Non-pigmented ciliary epithelial cell (primary cell): ENCODE measurements at places on chromosomes 16 and 17.

- DNase-seq = no peak
These were observed 5.5 kb upstream of the SLC25A35 start for GRCh38 chr17:8300627-8301242.

DNA sequence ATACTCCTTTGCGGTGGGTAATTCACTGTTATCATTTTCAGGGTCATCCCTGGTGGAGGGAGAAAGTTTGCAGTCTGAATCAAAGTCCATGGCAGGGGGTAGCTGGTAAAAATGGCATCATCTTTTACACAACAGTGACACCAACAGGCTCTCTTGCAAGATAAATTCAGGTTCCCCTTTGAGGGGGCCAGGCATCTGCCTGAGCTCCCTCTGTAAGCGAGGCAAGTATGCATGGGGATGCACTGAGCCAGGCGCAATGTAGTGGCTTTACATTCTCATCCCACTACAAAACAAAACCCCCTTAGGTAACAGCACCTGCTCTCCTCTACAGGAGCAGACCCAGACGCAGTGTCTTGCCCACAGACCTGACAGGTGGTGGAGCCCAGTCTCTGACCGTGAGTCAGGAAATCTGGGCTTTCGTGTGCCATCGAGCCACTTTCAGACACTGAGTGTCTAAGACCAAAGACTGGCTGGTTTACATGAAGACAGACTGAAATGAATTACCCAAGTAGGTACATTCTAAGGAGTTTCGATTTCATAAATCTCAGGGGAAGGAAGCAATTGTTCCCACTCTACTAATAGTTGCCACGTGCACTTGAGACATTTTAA is 17.7 kb downstream of the LITAFD start:
- DNase-seq = no peak

- no peak for DNase-seq
These were observed 55.0 kb downstream of the STH start for GRCh38 chr17:46053911-46054534.

- DNase-seq = no peak
These were observed 68.2 kb upstream of the XYLT1 start for GRCh38 chr16:17538927-17539326.

GRCh38 chr17:41758601-41759000 is 24.2 kb upstream of the HAP1 start:
- DNase-seq = no peak

- DNase-seq = no peak
These were observed 4.0 kb downstream of the TNP2 start for GRCh38 chr16:11265124-11265523.

- no peak for DNase-seq
These were observed 121.6 kb downstream of the SMG6 start for GRCh38 chr17:2181897-2182448.

DNA sequence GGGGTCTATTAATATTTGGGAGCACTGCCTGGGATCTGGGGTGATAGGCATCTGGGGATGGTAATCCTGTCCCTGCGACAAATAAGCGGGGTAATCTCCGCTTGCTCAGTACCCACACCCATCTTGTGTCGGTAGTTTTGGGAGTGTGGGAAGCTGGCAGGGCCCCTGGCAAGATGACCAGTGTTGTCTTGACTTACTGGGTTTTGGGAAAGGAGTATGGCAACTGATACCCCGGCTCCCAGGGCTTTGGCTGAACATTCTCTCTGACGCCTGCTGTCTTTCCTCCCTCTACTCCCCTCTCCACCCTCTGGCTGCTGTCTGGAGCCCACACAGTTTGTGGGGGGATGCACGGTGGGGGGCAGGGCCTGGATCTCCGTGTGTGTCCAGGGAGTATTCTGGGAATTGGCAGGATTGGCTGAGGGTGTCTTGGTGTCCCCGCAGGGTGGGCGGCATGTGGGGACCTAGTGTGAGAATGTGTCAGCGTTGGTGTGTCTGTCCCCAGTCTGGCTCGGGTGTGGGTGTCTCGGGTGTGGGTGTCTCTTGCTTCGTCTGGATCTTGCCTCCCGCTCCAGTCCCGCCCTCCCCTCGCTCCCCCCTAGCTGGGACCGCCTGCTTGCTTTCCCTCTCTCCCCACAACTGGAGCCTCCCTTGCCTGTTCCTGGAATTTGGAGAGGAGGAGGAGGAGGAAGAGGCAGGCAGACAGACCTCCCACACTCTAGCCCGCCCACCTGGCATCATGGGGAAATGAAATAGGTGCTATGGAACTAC is 12.0 kb downstream of the RARA start:
- no peak for DNase-seq

GRCh38 chr17:32104158-32104557 is 38.1 kb upstream of the RHOT1 start:
- no peak for DNase-seq

- no peak for DNase-seq
These were observed 23.3 kb downstream of the PHF12 start for GRCh38 chr17:28928061-28928460.

DNA sequence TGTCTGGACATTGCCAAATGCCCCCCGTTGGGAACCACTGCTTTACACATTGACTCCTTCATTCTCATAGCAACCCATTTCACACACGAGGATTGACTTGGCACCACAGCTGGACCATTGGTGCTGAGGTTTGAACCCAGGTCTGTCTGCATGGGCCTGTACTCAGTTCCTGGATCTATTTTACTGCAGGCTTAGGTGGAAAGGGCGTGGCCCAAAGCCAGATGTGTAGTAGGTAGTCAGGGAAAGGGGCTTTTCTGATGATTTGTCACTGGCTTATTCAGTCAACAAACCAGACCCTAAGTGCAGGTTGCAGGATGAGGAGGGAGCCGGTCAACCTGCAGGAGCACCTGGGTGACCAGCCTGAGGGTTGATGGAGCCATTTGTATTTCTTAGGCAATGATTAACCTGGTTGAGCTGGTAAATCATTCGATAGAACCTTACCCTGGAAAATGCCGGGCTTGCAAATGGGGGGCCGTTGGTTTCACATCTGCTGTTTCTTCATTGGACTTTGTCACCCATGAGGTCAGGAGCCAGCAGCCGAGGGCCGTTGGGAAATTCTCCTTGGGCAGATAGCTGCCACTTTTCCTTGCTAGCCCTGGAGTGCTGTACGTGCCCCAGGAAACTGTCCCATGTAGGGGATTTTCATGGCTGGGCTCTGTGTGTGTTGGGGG is 104.4 kb downstream of the CMIP start:
- DNase-seq = no peak

- DNase-seq = no peak
These were observed 73.0 kb downstream of the ERCC4 start for GRCh38 chr16:13992976-13993375.

- no peak for DNase-seq
These were observed 2047.4 kb downstream of the TP53TG3F start for GRCh38 chr16:35506898-35507194.

DNA sequence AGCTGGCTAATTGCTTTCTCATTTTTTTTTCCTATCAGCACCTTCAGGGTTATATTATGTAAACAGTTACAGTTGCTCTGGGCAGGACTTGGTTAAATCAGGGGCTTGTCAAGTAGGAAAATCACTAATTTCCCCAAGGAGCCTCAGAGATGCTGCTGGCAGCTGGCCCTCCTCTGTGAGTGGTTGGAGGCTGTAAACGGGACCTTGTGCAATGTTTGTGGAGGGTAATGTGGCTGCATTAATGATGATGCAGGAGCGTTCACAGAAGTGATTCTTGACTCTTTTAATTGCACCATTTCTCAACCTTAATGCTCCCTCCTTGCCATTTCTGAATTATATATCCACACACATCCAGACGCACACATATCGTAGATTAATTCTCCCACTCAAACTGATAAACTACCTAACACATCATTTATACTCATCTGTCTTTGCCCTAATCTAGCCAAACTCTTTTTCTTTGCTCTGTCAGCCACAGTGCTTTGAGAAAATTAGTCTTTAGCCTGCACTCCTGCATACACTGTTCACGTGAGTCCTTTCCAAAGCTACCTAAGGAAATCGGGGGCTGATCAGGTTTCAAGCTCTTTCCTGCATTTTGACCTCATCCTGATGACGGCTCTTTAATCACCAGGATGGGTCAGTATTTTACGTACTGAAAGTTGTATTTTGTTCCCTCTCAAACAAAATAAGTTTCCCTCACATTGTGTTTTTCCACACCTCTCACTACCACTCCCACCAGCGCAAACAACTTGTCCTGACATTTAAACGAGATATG is 154.4 kb upstream of the PIRT start:
- DNase-seq = no peak

DNA sequence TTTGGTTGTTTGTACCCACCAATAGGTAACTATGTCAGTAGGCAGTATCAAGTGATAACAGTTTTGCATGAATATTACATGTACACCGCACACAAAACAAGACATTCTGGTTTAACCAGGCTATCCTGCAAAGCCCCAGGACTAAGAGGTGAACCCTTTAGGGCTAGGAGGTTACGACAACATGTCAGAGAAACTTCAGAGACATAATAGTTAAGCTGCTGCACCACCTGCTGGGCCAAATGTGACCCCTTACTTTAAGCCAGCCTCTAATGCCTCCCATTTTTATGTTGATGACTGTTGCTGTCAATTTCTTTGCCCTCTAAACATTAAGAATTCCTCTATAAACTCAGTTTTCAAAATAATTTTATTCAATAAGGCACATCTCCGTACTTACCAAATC is 15.4 kb downstream of the SRP68 start:
- no peak for DNase-seq

- DNase-seq = no peak
These were observed 567 bp downstream of the ENO3 start for GRCh38 chr17:4951486-4951885.

DNA sequence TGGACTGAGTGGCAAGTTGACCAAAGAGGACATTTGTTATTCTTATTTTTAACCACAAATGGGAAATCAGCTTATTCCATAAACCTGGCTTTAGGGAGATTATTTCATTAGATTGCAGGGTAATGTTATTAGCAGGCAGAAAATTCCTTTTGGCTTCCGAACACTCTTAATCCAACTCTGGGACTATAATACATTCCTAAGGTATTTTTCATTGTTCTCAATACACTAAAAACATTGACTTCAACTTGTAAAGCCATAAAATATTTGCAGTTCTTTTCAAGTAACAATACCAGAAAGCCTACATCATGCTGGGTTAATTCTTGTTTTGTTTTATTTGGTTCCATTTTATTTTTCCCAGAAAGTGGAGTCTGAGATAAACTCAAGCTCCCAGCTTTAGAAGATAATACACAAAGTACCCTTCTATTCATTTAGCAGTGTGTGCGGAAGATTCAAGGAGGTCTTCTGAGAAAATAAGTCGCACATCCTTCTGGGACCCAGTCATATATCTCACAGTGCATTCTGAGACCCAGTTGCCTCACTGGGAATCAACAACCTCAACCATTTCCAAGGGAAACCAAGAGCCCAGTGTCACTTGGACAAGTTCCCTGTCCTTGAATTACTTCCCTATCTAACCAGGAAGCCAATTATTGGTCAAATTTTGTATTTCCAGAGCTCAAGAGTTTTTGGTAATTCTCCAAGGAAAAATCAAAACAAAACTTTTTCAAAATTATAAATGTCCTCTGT is 389.6 kb upstream of the DYNLRB2 start:
- no peak for DNase-seq

GRCh38 chr16:69133373-69133954 is 1.0 kb downstream of the UTP4 start:
- no peak for DNase-seq

DNA sequence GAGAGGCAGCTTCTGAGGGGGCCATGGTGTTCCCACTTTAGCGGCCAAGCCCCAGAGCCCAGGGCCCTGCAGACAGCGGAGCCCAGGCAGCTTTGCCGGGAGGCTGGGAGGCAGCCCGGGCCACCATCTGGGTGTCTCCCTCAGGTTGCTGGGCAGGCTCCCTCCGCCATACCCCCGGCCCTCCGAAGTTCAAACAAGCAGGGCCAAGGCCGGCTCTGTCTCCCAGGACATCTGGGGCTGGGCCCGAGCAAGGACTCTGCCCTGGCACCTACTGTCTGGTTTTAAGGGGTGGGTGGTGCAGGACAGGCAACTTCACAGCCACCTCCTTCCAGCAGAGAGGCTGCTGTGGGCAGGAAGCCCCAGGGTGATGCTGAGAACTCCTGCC is 2.6 kb downstream of the DUS1L start:
- DNase-seq = no peak

DNA sequence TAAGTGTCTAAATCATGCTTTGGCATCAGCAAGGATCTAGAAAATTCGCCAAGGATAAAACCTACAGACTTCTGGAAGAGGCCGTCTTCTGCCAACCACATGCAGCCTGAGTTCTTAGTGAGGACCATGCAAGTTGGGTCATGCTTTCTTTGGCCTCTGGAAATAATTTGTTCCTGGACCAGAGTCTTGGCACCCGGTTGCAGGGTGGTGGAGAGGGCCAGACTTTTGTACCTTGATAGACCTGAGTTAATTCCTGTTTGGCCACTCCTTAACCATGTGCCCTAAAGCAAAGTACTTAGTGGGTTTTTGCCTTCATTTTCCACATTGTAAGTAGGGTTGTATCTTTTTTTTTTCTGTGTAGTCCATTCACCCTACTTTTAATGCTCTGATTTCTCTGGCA is 283.4 kb upstream of the IRX5 start:
- DNase-seq = no peak

GRCh38 chr17:77392376-77393273 is 251.9 kb downstream of the SEC14L1 start:
- no peak for DNase-seq

GRCh38 chr17:73227379-73227778 is 34.3 kb downstream of the CPSF4L start:
- no peak for DNase-seq

- DNase-seq = no peak
These were observed 14.1 kb upstream of the LCMT1 start for GRCh38 chr16:25097276-25097975.

DNA sequence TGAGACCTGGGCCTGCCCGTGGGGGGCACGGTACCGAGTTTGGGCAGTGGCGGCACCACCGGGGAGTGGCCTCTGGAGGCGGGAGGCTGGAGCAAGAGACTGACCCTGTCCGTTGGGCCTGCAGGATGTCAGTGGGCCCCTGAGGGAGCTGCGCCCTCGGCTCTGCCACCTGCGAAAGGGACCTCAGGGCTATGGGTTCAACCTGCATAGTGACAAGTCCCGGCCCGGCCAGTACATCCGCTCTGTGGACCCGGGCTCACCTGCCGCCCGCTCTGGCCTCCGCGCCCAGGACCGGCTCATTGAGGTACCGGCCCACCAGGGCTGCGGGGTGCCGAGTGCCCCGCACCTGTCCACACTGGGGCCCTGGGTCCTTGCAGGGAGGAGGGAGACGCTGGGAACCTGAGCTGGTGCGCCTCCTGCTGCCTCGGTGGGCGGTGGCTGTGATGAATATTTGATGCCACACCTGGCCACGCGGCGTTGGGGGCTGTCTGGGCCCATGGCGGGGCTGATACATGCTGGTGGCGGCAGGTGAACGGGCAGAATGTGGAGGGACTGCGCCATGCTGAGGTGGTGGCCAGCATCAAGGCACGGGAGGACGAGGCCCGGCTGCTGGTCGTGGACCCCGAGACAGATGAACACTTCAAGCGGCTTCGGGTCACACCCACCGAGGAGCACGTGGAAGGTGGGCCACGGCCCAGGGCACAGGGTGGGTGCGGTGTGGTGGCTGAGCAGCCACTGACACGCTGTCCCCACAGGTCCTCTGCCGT is 9.7 kb downstream of the NHERF2 start:
- DNase-seq = no peak

- no peak for DNase-seq
These were observed 776 bp upstream of the TMEM219 start for GRCh38 chr16:29961127-29961478.
